ENCODE measurements at places on chromosomes 7 and 10.
A peak's percentile ranks its signal among the peaks of the same experiment; 100 is the strongest.

DNA sequence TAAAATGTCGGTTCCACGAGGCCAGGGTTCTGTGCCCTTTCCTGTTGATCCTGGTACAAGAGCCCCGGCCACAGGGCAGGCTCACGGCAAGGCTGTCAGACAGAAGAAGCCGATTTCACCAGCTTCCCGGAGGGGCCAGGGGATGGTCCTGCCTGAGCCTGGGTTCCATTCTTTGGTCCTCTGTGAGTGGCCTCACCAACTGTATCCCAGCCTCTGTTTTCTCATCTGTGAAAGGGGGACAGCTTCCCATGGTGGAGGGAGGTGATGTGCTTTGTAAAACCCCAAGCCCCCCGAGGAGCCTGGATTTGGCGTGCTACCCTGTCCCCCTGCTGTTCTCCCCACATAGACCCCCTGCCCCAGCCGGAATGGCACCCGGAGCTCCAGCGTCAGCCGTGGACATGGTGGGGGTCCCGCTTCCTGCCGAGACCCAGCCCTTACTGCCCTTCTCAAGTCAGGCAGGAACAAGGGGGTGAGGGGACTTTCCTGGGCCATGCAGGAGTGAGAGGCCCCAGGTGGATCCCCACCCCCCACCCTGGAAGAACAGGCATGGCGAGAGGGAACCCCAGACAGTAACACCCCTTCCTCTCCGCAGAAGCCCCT is 28.3 kb upstream of the ELFN1 start:
- no peak for DNase-seq

GRCh38 chr10:6204063-6204340 is 1.3 kb downstream of the PFKFB3 start:
- DNase-seq: no peak

- DNase-seq: no peak
These were observed 102.5 kb upstream of the PTN start for GRCh38 chr7:137446025-137446424.

GRCh38 chr7:67505449-67505848 is 508.8 kb downstream of the TYW1 start:
- no peak for DNase-seq

- no peak for DNase-seq
These were observed 103.2 kb upstream of the ADAM12 start for GRCh38 chr10:126491476-126491875.

GRCh38 chr10:124305131-124305530 is 113.6 kb downstream of the OAT start:
- DNase-seq: no peak

GRCh38 chr7:17275749-17276671 is 22.4 kb upstream of the AHR start:
- DNase-seq: no peak

DNA sequence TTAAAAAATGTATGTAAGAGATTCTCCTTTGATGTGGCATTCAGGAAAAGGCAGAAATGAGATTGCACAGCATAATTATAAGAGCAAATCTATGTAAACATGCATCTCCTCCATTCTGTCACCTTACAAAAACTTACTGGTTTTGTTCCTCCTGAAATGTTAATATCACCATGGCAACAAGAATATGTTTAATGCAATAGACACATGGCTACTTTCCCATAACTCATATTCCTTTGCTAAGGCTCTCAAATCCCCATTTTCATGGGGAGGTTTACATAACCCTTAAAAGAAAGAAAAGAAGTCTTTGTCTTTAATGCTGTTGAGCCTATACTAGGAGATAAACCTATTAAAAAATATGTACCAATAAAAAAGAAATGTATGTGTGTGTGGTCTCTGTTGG is 136.2 kb downstream of the ANK3 start:
- DNase-seq: no peak

GRCh38 chr10:20713420-20713819 is 183.7 kb downstream of the NEBL start:
- no peak for DNase-seq

DNA sequence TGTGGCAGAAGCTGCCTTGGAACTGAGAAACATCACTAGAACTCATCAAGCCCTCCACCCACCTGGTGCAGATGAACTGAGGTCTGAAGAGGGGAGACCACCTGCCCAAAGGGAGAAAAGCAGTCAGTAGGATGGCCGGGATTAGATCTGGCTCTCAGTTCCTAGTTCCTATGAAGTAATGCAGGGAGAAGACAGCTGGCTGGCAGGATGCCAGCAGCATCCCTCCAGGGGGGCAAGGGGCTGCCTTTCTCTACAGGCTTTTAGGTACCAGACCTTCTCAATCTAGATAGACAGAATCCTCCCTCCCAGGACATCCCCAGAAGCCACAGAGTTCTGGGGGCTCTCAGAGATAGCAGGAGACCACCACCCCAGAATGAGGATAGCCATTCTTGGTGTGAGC is 7.8 kb downstream of the CRHR2 start:
- no peak for DNase-seq

- DNase-seq: no peak
These were observed 16.8 kb upstream of the FOXI2 start for GRCh38 chr10:127720142-127720541.

- no peak for DNase-seq
These were observed 55.3 kb downstream of the PPP1R9A start for GRCh38 chr7:94962661-94963060.

GRCh38 chr7:12771378-12771877 is 84.0 kb downstream of the ARL4A start:
- no peak for DNase-seq

GRCh38 chr7:142563470-142563869 is 185.8 kb upstream of the PRSS1 start:
- DNase-seq: no peak

DNA sequence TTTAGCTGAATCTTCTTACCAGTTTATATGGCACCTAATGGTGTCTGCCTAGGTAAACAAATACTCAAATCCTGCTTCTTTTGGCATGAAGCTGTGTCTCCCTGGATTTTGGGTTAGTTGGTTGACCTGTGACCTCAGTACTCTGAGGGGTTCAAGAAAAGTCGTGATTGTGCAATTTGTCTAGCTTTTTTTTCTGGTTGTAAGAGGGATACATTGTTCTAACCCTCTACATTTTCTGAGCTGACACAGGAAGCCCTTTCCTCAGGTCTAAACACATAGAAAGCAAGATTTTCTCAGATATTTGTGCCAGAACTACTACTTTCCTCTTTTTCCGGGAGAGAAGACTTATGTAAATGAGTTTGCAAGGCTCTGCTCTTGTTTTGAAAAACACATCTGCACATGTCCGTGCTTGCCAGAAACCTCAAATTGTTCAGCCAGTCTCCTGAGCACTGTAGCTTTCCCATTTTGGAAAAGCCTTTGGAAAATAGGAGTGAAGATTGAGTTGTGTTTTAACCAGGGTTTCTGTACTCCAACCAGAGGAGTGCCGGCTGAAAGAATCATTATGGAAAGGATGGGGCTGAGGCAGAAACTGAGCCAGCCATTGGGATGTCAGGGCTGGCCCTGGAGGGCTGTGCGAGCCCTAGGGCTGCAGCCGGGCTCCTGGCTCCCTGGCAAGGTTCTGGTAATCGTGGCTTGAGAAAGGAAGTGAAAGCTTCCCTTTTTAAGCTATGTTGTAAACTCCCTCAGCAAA is 31.3 kb upstream of the CXCL12 start:
- peak; percentile 41 for DNase-seq

DNA sequence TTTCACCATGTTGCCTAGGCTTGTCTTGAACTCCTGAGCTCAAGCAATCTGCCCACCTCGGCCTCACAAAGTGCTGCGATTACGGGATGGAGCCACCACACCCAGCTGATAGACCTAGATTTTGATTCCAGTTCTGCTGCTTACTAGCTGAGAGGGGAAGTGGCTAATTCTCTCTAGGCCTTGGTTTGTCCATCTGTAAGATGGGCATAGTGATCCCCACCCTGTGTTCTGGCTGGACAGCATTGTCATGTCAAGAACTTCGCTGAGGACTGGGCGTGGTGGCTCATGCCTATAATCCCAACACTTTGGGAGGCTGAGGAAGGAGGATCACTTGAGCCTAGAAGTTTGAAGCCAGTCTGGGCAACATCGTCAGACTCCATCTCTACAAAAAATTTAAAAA is 17.4 kb upstream of the CCL24 start:
- no peak for DNase-seq

GRCh38 chr10:131207584-131208532 is 103.7 kb downstream of the TCERG1L start:
- peak; percentile 49 for DNase-seq

GRCh38 chr10:78702186-78702585 is 366.6 kb upstream of the ZMIZ1 start:
- DNase-seq: no peak

DNA sequence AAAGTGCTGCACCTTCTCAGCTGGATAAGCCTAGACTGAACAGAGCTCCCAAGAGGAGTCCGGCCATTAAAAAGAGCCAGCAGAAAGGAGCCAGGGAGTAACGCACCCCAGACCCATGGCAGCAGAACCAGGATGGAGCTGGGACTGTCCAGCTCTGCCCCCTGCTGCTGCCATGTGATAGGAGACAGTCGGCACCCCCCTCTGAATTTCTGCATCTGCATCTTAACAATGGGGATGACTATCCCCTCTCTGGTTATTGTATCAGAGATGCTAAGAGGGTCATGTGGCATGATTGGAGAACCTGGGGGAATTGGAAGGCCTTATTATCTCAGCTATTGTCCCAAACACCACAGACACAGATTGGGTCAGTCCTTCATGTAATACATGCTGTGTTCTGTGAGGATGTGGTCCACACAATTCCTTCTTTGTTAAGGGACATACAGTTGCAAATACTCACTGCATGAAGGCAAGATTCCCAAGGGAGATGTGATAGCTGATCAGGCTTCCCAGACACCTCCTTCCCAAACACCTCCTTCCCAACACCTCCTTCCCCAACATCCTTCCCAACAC is 29.3 kb downstream of the PLEKHS1 start:
- DNase-seq: no peak

DNA sequence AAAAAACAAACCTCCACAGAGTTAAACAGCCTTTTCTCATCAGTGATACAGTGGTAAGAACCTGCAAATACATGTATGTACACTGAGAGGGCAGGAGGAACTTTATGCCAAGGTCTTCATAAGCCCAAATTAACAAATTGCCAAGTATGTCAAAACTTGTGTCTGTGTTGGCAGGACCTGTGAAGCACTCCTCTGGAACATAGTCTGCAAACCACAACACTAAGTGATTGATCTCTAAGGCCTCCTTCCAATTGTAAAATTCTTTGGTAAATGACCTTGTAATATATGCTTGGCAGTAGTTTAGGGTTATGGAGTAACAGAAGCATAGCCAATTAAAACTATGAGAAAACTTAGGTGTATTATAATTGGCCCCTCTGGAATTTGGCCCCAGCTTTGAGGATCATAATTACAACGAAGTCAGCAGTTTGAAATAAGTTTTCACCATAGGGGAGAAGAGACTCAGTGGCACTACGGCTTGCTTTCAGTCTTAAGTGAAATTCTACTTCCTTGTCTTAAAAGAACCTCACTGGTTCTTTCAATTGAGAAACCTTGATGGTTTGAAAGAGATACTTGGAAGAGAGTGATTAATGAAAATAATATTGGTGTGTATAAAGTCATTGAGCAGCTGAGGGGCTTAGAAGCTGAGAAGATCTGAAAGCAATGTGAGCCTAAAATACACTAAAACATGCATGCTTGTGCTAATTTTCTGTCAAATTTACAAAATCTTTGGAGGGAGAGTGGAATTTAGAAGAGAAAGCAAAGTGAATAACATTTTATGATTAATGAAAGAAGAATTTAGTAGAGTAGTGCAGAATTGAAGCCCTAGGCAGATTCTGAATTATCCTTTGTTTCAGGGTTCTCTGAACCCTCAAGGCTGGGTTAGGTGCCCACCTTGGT is 57.6 kb downstream of the CNNM2 start:
- DNase-seq: no peak

DNA sequence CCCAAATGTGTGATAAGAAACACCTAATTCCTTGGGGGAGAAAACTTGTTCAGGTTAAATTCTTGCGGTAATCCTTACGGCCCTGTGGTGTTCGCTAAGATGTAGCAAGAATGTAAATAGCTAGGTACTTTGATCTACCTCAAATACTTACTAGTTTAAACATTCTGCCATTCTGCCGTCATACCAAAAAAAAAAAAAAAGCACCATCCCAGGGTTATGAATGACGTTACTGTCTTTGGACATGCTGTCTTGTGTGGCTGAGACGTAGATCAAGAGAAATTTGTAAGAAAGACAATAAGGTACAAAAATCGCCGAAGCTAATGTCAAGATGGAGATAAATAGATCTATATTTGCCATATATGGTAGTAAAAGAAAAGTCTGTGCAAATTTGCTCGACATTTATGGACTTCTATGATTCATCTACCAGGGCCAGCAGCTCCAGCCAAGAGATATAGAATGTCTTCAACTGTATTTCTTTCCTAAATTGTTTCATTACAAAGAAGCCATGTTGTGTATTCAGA is 195.6 kb downstream of the CUX1 start:
- DNase-seq: no peak

DNA sequence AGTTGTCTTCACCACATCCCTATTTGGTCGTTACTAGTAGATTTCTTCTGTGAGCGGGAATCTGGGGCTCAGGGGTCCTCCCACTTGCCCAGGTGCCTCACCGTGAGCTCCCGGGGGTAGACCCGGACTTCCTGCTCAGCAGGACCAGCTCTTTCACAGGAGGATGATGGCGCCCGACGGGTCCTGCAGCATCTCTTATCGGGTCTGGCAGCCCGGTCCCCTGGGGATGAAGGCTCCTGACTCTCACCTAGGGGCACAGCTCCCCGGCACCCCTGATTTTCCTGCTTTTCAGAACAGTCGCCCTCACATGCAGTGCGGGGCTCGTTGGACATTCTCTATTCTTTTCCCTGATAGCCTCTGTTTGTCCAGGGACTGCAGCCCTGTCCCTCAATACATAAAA is 33.0 kb upstream of the SHH start:
- no peak for DNase-seq

DNA sequence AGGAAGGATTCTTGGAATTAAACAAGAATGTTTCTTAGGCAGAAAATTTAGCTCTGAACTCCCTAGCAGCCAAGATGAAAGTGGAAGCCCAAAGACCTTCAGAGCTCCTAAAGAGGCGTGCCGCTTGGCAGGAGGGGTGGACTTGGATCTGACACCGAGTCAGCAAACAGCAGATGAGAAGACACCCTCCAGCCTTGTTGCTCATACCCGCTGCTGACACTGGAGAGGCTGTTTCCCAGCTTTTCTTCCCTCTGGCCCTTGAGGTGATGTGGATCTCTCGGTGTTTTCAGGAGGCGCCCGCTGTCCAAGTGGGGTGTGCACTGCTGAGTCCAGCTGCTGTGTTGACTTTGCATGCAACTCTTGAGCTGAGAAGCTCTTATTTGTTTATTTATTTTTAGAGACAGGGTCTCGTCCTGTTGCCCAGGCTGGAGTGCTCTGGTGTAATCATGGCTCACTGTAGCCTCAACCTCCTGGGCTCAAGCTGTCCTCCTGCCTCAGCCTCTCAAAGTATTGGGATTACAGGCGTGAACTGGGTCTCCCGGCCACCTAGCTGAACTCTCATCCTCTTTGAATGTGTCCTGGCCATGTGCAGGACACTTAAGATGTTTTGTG is 21.5 kb downstream of the SLC18A2 start:
- DNase-seq: no peak

All from coronary artery (tissue), 2 donors.